WERI-Rb-1 (cell line): ENCODE measurements at places on chromosomes 1 and 21.

DNA sequence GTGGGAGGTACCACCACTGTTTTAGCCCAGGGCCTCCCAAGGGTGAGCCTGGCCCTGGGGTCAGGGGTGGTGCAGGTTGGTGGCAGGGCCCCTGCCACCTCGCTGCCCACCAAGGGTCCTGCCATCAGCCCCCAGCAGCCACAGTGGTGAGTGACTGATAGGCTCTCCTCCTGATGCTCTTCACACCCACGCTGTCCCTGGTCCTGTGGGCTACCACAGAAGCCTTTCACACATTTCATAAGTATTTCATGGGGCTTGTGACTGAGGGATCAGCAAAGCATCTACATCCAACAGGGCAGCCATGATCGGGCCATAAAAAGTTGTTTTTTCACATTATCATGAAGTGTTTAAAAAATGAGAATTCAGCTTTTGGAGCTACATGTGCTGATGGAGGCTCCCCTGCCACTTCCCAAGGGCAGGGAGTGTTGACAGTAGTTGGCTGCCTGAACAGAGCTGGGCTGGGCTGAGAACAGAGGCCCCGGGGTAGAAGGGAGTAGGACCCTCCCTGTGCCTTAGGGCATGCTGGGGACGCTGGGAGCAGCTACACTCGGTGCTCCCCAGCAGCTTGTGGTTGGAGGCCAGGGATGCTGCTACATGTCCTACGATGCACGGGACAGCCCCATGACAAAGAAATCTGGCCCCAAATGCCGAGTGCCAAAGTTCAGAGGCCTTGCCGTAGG, 73.1 kb upstream of the TMEM51 start:
- no peak for DNase-seq

DNA sequence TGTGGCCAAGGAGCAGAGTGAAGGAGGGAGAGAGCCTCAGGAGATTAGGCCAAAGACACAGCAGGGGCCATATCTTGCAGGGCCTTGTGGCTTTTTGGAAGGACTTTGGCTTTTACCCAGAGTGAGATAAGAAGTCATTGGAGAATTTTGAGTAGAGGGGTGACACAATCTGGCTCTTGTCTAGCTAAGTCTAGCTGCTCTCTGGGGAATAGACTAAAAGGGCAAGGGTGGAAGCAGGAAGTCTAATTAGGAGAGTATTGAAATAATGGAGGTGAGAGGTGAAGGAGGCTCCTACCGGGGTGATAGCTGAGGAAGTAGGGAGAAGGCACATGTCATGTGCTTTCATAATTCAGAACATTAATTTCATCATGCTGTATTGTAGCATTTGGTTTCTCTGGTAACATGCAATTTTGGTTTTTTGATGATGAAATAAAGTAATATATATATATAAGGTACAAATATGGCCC, 34.3 kb upstream of the KCNA3 start:
- no peak for DNase-seq

DNA sequence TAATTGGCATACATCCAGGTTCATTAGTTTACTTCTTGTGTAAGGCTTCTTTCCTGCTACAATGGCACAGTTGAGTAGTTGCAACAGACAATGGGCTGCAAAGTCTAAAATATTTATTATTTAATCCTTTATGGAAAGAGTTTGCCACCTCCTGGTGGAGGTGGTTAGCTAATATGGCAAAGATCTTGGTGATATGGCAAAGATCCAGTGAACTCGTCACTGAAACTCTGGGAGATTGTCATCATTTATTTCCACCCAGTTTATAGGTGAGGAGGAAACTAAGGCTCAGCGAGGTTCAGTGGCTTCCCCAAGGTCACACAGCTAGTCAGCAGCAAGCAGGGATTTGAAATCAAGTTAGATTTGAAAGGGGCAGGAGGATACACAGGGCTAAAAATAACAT, 16.1 kb upstream of the IFFO2 start:
- DNase-seq: no peak

GRCh38 chr1:193143285-193143684, 21.5 kb downstream of the CDC73 start:
- DNase-seq: no peak

DNA sequence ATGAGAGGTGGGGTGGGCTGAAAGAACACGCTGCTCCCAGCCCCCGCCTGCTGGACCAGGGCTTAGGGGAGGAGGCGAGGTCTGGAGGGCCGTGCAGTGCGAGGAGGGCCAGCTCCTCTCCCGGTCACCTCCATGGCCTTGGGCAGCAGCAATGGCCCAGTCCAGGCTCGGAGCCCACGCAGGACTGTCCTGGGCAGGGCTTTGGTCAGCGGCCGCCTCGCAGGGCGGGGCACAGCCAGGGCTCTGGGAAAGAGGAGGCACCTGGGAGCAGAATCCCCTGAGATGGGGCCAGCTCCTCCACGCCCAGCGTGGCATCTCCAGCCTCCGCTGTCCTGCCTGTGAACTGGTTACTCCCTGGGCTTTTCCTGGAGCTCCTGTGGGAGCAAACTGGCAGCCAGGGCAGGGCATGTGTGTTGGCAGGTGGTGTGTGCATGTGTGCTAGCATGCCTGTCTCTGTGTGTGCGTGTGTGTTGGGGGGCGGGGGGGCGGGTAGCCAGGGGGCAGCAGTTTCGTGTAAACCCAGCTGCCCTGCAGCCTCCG, 27.4 kb downstream of the ARHGEF16 start:
- no peak for DNase-seq

DNA sequence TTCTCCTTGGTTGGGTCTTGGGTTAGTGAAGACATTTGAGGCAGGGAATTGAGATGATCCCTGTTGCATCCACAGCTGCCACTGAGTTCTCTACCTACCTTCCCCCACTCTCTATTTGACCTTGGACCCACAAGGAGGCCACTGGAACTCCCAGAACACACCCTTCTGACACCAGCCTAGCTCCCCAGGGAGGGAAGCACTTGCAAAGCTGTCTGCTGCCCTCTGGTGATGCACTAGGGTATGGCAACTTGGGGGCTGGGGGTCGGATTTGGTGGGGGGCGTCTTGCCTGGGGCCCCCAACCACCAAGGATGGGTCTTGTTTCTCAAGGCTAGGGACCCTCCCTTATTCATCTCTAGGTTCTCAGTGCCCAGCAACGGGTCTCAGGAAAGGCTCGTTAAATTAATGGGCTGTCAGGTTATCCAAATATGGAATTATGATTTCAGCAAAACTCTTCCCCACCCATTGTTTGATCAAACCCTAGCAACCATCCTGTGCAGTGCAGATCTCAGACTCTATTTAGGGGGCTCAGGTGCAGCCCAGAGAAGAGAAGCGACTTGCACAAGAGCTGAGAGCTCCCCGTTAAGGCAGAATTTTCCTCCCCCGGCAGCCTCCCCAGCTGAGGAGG, 177.8 kb upstream of the KLHDC7A start:
- DNase-seq: peak; percentile 59

DNA sequence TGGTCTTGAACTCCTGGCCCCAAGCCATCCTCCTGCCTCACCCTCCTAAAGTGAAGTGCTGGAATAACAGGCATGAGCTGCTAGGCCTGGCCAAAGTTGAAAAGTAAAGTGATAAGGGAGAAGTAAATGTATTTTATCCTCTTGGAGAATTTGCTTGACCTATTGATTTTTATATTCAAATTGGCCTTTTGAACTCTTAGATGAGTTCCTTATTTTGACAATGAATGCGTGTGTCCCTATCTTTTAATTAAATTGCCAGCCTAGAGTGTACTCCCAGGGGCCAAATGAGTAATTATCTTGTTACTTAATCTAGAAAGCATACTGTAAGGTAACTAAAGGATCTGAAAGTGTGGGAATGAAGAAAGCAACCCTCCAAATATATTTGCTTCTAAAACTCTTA, 11.4 kb downstream of the RNF11 start:
- DNase-seq: no peak

DNA sequence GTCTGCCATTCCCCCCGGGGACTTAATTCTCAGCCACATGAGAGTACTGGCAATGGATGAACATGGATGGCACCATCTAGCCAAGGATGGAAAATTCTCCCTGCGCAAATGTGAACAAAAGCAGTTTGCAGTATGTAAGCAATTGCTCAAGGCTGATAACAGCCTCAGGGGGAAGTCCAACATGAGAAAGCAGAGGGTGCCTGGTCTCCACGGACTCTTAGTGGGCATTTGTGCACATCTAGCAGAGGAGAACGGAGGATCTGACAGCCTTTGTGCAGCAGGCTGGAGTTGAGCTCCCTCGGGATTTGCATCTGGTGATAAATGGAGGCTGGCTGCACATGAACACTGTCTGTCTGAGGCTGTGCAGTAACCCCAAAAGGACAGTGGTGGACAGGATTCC, 13.9 kb upstream of the OLIG1 start:
- no peak for DNase-seq

GRCh38 chr1:244347942-244348341, 103.8 kb downstream of the ADSS2 start:
- DNase-seq: no peak

DNA sequence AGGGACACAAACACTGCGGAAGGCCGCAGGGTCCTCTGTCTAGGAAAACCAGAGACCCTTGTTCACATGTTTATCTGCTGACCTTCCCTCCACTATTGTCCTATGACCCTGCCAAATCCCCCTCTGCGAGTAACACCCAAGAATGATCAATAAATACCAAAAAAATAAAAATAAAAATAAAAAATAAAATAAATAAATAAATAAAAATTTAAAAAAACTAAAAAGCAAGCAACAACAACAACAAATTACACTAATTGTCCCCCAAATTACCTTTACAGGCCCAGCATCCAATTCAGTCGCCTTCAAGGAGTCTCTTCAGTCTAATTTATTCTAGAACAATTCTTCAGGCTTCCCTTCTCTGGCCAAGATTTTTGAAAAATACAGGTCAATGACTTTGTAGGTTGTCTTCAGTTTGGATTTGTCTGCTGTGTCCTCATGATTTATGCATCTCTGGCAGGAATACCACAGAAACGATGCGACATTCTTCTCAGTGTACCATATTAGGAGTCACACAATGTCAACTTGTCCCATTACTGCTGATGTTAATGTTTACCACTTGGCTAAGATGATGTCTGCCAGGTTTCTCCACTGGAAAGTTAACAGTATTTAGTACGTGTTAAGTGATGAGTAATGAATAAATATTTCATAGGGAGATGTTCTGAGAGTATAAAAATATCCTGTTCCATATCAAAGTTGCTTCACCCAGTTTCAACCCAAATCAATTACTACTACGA, 20.3 kb upstream of the BMP8B start:
- no peak for DNase-seq

DNA sequence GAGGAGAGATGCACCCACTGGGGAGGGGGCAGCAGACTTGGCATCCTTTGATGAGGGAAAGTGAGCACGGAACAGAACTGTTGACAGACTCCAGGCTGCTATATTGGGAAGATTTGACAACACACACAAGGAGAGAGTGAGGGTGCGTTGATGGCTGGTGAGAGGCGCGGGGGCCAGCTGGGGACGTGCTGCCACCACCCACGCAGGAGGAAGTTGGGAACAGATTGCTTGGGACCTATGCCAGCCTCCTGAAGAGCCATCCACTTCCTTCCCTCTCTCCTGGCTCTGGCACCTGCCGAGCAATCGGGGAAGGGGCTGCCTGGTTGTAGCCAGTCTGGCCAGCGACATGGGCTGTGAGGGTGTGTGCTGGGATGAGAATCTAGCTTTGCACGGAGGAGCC, 223.7 kb upstream of the CSF3R start:
- no peak for DNase-seq

GRCh38 chr1:160907976-160908375, 23.0 kb upstream of the ITLN1 start:
- DNase-seq: no peak

DNA sequence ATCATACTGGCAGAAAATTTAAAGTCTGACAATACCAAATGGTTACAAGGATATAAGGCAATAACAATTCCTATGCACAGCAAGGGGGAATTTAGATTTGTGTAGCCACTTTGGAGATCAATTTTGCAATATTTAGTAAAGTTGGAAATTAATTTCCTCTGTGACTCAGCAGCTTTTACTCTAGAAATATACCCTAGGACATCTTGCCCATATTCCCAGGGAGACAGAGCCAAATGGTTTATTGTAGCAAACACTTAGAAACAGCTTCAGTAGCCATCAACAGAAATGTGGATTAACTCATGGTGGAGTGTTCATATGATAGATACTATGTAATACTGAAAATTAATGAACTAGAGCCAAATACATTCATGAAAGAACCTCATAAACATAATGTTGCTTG, 104.6 kb downstream of the BACH1 start:
- no peak for DNase-seq

DNA sequence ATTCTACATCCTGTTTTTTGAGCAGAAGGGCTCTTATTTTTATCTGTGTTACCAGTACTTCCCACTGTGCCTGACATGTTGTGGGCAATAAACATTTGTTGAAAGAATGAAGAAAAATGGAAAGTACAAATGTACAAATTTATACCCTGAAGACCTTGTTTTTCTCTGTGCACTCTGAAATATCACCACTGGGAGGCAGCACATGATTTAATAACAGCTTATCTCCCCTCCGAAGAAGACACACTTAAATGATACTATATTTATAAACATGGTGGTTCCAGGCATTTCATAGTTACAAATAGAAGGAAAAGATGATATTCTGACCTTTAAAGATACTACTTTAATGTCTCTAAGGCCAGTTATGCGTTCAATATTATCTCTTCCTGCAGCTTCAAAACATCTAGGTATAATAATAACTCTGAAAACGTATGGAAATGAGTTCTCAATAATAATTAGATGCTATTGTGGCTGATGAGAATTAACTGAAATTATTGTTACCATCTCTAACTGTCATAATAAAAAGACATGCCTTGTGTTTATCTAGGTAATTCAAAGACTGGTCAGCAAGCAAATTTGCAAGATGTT, 12.8 kb downstream of the DYNLT5 start:
- DNase-seq: peak; percentile 40

DNA sequence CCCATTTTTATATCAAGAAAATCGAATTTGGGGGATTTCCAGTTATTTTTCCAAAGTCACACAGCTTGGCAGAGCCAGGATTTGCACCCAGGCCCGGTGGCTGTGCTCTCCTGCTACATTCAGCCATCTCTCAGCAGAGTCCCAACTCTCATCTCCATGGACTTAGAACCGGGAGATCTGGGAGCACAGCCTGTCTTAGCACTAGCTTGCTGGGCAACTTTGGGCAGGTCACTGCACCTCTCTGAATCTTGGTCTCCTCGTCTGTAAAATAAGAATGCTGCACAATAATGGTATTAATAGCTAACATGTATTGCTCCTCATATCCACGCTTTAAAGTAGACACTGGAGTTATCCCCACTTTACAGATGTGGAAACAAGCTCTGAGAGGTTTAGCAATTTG, 47.8 kb upstream of the PAX7 start:
- no peak for DNase-seq

- peak; percentile 92 for DNase-seq
Measured at GRCh38 chr1:54488065-54488750, 59.8 kb upstream of the ACOT11 start.
